Esophagus muscularis mucosa (tissue), 4 donors: ENCODE measurements at places on chromosomes 1 and 21.

- no peak for DNase-seq
These were observed 142.8 kb downstream of the ETS2 start for GRCh38 chr21:38948377-38949069.

DNA sequence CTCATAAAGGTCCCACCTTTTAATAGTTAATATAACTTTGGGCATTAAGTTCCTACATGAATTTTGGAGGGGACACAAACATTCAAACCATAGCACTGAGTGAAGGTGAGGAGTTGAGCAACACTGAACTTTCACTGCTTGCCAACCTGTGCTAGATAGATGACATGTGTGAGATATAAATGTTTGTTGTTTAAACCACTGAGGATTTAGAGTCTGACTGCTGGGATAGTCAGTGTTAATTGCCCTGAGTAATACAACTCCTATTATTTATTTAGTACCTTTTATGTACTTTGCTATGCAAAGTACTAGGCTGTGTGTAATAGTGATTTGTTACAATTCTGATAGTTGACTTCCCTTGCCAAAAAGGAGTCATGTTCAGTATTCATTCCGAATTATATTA is 32.4 kb upstream of the SLC16A1 start:
- no peak for DNase-seq

DNA sequence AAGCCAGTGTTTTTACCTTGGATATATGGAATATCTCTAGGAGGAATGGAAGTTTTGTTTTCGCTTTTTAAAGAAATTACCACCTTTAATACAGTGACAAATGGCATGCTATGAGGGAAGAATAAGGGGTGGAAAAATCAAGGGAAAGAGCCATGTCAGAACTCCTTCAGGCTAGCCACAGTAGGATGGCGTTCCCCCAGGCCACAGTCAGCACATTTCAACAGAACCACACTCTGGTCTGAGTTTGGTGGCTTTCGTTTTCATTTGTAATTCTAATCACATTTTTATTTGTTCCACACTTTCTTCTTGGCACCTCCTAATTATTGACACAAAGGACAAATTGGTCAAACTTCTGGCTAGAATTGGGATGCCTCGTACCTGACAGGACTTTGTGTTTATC is 60.3 kb upstream of the RCOR3 start:
- no peak for DNase-seq

- no peak for DNase-seq
These were observed 38.2 kb downstream of the TMEM51 start for GRCh38 chr1:15191770-15192169.

DNA sequence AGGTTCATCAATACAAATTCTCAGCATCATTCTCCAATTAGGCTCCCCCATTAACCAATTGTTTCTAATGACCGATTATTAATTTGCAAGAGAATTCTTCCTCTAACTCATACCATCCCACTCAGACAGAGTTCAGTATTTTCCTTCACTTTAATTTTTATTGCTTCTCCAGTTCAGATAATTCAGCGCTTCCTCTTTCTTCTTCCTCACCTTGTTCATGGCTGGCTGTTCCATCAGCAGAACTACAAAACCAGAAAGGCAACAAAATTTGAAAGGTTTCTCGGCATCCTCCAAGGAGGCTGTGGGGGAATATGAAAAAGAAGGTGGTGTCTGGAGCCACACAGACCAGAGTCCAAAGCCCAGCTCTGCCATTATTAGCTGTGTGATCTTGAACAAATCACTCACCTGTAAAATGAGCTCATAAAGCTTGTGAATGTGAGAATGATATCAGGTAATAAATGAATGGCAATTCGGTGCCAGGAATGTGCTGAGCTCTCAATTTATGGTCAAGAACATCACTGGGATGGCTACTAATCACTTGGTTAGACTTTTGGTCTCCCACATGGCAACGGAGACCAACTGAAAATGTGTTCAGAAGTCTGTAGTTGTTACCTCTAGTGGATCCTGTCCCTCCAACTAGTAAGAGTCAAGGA is 11.7 kb upstream of the ZNF436 start:
- DNase-seq, result no peak

GRCh38 chr1:221778535-221779142 is 36.8 kb upstream of the DUSP10 start:
- no peak for DNase-seq

DNA sequence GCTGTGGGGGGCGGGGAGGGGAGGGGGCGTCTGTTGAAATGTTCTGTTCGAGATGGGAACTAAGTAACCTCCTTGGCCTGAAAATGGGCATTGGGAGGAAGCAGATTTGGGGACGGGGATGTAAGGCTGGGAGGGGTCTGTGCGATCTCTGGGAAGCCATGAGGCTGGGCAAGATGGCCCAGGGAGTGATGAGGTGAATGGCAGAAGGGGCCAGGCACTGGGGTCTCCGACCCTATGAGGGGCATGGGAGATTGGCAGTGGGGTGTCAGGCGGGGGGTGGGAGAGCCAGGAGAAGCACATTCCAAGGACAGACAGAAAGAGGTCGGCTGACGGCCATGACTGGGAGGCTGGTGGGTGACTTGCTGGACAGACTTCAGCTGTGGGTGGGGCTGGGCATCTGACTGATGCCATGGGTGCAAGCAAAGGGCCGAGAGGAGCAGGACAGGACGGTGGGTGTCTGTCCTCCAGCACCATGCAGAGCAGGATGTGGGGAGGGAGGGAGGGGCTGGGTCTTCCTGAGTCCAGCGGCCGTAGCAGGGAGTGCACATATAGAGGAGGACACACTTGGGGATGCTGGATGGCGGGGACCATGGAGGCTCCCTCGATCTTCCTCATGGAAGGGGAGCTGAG is 30.0 kb upstream of the COL18A1 start:
- no peak for DNase-seq

GRCh38 chr1:6700853-6701436 is 671 bp downstream of the DNAJC11 start:
- DNase-seq, result no peak

DNA sequence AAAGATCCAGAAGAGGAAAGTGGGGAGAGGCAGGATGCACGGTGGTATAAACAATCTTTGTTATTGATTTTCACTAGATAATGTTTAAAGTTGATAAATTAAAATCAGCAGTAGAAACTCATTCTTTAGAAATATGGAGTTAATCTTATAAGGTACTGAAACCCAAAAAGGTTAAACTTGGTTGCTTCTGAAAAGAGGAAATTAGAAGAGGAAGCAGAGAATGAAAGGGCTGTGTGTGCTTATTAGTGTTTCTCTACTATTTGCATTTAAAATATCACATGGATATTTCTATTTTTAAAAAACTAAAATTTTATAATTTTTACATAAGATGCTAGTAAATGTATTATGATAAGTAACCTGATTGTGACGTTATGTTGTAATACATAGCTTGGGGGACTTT is 24.4 kb downstream of the C1orf141 start:
- no peak for DNase-seq

DNA sequence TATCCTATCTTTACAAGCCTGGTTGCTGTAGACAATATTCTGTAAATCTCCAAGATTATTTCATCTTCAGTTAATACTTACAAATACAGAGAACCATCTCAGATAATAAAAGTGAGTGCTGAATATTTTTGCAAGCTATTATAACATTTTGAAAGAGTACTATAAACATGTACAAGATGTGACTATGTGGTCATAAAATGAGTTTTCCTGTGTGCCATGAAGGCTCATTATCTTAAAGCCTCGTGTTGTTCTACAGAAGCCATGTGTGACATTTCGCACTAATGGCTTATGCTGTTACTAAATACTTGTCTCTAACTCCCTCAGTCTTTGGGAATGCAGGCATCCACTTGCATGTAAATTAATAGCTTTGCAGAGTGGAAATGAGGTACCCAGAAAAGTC is 48.3 kb downstream of the SAMSN1 start:
- DNase-seq, result no peak

DNA sequence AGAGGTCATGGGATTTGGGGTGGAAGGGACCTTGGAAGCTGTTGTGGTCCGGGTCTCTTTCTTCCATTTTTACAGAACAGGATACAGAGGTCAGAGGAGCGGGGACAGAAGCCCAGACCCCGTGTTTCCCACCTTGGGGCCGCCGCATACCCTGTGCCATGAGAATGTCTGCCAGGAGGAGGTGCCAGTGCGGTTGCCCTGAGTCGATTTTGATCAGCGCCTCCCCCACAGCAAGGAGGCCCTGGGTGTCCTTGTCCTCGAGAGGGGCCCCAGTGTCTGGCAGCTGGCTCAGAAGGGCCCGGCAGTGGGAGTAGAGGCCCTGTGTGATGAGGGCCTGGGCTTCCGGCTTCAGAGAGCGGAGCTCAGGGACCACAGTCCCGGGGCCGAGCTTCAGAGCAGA is 12.3 kb upstream of the MMEL1 start:
- DNase-seq, result no peak

DNA sequence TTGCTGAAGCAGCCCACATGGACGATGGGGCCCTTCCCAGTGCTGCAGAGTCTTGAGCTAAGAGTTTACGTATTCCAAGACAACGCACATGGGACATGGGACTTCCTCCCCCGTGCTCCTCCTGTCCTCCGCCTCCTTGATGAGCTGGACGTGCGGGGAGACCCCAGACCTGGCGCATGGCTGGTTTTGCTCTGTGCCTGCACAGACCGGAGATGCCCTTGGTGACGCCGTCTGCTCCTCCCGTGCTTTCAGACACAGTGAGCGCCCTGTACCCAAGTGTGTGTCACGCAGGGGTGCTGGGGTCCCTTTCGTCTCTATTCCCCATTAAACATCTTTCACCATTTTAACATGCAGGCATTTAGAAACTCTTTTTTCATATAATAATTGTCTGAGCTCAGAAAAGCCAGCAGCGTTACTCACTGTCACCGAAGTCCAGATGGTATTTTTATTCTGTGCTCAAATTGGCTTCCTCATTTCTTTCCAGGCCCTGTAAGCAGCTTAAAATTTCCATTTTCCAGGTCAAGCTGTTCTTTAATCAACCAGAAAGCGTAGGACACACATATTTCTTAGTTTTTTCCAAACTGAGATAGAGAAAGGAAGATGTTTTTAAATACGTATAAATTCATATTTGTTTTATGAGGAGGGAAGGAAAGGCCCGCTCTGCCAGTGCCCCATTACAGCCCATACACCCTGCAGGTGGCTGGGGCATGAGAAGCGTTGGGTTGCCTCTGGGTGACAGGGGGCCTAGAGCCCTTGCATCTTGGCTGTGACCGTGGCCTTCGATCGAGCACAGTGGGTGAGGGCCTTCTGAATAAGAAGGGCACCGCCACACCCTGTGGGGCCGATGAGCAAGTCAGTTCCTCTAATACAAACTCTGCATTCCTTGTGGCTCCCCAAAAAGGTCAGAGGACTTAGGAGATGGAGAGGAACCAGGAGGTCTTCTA is 17.9 kb upstream of the ZBTB21 start:
- no peak for DNase-seq

- no peak for DNase-seq
These were observed 7.9 kb downstream of the RNU5D-1 start for GRCh38 chr1:44723064-44723463.

GRCh38 chr1:1072849-1073742 is 1.0 kb downstream of the RNF223 start:
- DNase-seq, result no peak

- DNase-seq, result no peak
These were observed 16.4 kb downstream of the RIMS3 start for GRCh38 chr1:40648928-40649591.

DNA sequence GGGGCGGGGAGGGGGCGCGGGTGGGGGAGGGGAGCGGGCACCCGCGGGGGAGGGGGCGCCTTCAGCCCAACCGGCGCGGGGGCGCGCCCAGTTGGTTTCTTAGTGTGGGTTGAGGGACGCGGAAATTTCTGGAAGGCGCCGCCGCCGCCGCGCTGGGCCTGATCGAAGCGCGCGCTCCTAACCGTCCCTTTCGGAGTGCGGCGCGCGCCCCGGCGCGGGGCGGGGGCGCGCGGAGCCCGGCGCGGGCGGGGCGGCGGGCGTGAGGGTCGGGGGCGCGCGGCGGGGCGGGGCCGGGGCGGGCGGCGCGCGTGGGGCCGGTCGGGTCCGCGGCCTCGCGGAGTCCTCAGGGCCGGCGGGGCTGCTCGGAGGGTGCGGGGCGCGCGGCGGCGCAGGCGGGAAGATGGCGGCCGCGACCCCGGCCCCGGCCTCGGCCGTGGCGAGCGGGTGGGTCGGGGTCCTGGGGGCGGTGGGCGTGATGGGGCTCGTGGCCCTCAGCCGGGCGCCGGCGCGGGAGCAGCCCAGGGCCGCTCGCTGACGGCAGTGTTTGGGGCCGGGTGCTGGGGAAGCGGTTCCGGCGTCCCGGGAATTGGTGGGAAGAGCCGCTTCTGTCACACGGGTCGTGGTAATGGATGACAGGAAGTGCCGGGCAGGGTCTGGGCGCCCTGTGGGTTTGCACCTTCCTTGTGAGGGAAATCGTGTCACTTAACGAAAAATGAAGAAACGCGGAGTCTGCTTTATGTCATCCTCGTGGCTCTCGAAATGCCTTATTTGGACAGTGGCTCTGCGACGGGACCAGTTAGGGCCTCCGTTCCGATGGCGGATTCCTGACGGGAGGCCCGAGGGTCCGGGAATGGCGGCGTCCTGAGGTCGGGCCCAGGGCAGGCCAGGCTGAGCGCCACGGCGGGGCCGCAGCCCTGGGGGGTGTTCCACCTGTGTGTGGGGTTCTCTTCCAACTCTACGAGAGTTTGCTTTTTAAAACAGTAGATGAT is 764 bp downstream of the PKNOX1 start:
- DNase-seq, result no peak

DNA sequence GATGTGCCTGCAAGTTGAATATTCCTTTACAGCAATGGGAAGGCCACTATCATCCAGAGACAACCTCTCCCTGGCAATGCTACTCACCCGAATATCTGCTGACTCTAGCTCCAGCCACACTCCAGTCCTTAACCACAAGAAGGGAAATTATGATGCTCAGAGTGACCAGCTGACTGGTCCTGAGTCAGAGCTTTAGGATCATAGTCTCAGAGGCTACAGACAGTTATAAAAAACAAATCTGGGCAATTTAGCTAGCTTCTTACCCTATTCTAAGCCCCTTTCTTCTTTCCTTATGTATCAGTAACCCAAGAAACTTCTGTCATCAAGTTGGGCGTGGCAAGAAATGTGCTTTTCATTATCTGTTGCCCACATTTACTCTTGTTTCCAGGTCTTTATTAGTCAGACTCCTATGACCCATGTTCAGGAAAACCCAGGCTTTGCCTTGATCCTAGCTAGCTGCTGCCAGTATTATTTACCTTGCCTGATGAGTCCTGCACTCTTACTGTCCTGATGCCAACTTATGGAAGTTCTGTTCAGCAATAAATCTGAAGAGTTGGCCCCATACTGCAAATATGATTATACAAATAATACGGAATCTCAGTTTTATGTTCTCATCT is 207.0 kb downstream of the TTLL7 start:
- no peak for DNase-seq
